ENCODE measurements at places on chromosomes 4 and X. TPM values are rescaled to one million over a fixed set of nuclear protein-coding genes. Genes with fewer than 3 reads are reported as not detected.

GRCh38 chr4:75722417-75722816 is 2.0 kb upstream of the USO1 start:
- no peak for DNase-seq

DCX gene
- not detected for total RNA-seq

GRCh38 chr4:43758836-43759235 is 689.8 kb downstream of the KCTD8 start:
- DNase-seq, result no peak

PPEF2 gene
- total RNA-seq, result not detected

REELD1 gene
- total RNA-seq, result not detected

CT45A1 gene
- not detected for total RNA-seq

GRCh38 chr4:102828497-102828808 is 1.1 kb upstream of the UBE2D3 start:
- DNase-seq, result peak; percentile 6

ARSJ gene
- 7.1 TPM for total RNA-seq

- peak; percentile 51 for DNase-seq
These were observed 208.7 kb downstream of the SOWAHB start for GRCh38 chr4:76689145-76689817.

HOPX gene
- not detected for total RNA-seq

HTN1 gene
- total RNA-seq, result not detected

DNA sequence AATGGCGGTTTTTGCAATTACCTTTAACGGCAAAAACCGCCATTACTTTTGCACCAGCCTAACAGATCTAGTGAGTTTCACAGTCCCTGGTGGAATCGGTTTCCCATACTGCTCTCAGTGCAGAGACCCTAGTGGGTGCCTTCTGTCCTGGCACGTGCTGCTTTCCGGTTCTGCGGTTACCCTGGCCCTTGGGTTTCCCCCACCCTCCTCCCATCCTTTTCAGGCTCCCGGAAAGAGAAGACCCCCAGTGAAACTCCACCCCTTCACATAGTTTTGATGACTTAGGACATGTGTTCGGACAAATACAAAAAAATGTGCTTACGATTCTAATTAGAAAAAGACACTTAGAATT is 36.9 kb downstream of the NLGN3 start:
- no peak for DNase-seq

DNA sequence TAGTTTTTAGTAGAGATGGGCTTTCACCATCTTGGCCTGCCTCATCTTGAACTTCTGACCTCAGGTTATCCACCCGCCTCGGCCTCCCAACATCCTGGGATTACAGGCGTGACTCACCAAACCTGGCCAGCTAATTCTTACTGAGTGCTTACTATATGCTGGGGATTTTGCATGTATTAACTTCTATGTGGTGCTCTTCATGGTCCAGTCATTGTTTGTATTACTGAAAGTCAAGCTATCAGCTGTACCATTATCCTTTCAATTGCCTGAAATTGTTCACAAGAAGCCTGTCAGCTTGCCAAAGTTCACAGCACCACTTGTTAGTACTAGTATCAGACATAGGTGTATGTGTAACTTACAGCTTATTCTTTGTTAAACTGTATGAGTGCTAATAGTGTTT is 1272.1 kb downstream of the ARAP2 start:
- no peak for DNase-seq

OTC gene
- total RNA-seq, result not detected

- DNase-seq, result no peak
These were observed 1687.5 kb downstream of the STIM2 start for GRCh38 chr4:28548136-28548535.

CTAG1B gene
- total RNA-seq, result not detected

GRCh38 chr4:900073-900472 is 32.0 kb downstream of the GAK start:
- no peak for DNase-seq

DNA sequence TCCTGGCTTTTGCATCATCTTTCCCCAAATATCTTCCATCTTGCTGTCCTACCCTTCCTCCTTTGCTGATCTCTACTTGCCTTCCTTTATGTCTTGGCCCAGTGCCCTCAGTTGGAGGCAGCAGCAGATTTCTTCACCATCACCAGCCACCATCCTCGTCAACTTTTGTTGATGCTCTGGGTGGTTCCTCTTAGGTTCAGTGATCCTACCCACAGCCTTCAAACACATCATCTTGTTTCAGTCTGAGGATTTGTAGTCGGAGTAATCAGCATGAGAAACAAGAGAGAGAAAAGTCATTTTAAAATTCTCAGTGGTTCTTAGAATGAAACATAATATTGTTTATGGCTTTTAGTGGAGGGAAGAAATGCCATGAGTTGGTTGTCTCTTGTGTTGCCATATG is 65.8 kb downstream of the FTHL17 start:
- DNase-seq, result no peak

DNA sequence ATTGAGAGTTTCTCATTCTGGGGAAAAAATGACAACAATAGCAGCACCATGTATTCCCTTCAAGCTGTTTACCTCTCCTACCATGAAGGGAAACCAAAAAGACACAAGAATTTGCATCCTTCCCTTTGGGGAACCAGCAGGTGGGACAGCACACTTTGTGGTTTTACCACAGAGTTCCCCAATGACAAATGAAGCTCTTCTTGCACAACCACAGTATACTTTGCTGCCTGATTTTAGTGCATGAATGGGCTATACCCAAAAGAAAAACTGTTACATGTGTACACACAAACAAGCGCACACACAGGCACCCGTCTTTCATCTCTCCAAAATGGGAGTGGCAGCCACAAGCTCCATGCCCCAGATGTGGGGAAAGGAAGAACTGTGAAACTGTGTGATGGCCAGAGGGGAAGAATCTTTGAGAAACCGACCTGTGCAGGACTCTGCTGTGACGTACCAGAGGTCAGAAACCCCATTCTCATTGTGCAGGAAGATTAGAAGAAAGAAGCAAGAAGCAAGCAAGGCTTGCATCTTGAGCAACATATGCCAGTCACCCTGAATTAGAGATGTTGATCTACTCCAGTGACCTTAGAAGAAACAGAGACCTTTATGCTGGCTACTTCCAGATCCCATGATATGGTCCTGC is 2.7 kb upstream of the MAML3 start:
- no peak for DNase-seq

- DNase-seq, result peak; percentile 29
These were observed 93.5 kb upstream of the ADAD1 start for GRCh38 chr4:122285285-122285684.

ABCG2 gene
- 2.3 TPM for total RNA-seq

- DNase-seq, result peak; percentile 39
These were observed 68.1 kb downstream of the MOSPD2 start for GRCh38 chrX:14941301-14941700.

DNA sequence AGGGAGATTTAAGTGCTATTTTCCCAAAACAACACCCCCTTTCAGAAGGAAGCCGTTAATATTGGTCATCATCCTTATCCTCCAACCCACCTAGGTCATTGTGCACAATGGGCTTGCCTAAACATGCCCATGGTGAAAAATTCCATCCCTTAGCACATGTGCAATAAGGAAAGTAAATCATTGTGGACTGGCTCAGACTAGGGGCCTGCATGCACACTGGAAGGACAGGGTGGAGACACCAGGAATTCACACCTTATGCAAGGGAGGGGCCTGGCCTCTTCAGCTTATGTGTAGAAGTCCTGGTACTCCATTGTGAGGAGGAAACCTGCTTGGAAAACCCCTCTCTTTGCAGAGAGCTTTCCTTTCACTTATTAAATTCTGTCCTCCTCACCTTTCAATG is 311.4 kb upstream of the NDST4 start:
- no peak for DNase-seq

GRCh38 chrX:25105221-25105620 is 89.5 kb upstream of the ARX start:
- DNase-seq, result no peak

DNA sequence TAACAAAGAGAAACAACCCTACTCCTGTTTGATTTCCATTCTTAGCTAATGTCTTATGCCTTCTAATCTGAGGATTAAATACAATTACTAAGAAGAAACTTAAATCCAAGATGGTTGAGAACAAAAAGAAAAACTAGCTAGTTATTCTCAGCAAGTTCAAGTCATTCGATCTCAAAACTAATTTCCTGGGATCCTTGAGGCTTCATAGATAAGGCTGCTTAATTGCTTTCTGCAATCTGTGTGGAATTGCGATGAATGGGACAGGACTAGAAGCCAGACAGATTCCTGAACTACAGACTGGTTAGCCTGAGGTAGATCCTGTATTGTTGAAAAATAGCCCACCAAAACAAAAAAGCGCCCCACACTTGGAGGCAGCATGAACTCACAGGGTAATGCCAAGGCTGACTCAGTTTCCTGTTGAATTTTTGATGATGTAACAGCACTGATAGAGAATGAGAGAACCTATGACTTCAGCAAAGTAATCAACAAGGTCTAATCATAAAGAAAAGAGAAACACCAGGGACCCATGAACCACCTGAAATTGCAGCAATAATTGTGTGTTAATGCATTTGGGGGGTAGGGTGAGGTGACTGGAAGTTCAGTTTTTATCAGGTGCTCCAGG is 33.9 kb downstream of the KLHL15 start:
- no peak for DNase-seq

IL13RA1 gene
- total RNA-seq, result 29.4 TPM

- DNase-seq, result no peak
These were observed 26.9 kb downstream of the PAPSS1 start for GRCh38 chr4:107693132-107693531.

GRCh38 chr4:176864238-176864637 is 71.5 kb upstream of the VEGFC start:
- DNase-seq, result no peak

DNA sequence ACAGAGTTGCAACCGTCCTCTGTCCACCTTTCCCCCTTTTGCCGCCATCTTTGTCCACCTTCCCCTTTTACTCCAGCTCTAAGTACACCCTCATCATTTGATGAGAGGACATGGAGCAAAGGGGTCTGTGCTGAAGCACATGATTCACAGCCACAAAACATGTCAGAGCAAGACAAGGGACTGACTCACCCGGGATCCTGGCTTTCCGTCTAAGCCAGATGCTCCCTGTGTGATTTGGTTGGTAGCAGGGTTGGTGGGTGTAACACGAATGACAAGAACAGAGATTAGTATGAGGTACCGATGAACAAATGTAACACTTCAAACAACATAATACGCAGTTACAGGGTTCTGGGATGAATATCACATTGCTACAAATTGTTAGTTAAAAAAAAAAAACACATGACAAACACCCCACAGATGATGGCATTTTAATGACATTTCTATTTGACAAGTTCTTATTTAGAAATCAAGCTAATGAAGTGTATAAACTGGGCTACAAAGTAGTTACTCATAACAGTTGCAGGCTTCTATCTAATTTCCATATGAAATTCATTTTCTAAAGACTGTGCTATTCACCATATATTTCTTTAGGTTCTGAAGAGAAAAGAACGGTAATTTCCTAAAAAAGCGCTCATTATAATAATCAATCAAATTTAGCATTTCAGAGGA is 71.4 kb upstream of the ETNPPL start:
- DNase-seq, result peak; percentile 76

RGN gene
- total RNA-seq, result 0.10 TPM

OTUD6A gene
- total RNA-seq, result not detected

DNA sequence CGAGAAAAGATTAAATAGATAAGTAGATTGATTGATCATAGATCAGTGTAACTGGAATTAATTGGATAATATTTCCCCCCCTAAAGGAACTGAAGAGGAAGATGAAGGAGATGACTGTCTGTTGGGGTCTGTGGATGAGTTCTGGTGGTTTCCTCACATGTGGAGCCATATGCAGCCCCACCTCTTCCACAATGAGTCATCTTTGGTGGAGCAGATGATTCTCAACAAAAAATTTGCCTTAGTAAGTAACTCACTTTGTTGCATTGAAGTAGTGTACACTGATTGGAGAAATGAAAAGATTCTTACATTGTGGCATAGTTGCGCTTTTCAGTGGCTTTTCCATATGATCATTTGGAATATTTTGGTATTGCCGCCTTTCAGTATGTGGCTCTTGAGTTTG is 80.4 kb downstream of the NDST3 start:
- peak; percentile 22 for DNase-seq

HTR2C gene
- total RNA-seq, result 0.24 TPM

GRCh38 chr4:87165892-87166291 is 54.5 kb downstream of the KLHL8 start:
- no peak for DNase-seq

HDAC8 gene
- total RNA-seq, result 35.0 TPM

CENPE gene
- 36.9 TPM for total RNA-seq

- peak; percentile 71 for DNase-seq
These were observed 326.4 kb downstream of the PPP3CA start for GRCh38 chr4:101020956-101021355.

DNA sequence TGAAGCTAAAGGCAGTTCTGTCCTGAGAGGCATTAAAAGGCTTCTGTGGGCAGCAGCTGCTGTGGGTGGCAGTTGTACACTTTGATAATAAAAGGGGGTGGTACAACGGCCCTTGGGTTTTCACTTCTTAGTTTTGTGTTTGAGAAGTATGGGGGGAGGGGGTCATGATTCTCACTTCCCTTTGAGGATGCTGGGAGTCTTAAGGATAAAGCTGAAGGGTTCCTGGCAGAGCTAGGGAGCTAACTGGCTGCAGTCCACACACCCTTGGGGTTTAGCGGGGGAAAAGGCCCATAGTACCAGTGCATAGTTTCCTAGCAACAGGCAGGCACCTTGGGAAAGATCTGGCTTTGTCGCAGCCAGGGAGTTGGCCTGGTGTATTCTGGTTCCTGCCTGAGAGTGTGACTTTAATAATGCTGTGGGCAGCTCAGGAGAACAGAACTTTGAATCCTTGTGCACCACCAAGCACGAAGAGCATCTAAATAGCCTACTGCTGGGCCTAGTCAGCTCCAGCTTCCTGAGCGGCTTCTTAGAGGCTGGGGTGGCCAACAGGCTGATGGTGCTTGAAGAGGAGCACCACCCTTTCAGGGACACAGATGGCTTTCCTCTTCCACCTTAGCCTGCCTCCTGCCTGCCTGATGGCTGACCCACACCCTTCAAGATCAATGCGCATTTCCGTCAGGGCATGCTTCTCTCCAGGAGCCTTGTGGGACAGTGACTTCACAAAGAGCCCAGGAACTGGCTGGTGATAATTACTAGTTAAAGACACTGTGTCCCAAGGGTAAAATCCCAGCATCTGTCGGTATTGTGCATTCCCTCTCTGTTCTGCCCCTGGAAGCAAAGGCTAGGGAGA is 12.5 kb downstream of the ZBTB33 start:
- no peak for DNase-seq

TCEAL7 gene
- total RNA-seq, result not detected

NEUROG2 gene
- 0.12 TPM for total RNA-seq

TLR8 gene
- not detected for total RNA-seq

- no peak for DNase-seq
These were observed 28.9 kb upstream of the BTC start for GRCh38 chr4:74823194-74823593.

F8A2 gene
- total RNA-seq, result not detected

CCDC120 gene
- total RNA-seq, result 0.72 TPM
